ENCODE measurements at places on chromosomes 11 and 22. TPM values are rescaled to one million over a fixed set of nuclear protein-coding genes. Genes with fewer than 3 reads are reported as not detected.

The OR52K2 gene
- total RNA-seq: not detected

The ANGPTL5 gene
- total RNA-seq: 0.09 TPM

- no peak for DNase-seq
Observed at GRCh38 chr22:38424525-38425080, 30.4 kb downstream of the KCNJ4 start.

DNA sequence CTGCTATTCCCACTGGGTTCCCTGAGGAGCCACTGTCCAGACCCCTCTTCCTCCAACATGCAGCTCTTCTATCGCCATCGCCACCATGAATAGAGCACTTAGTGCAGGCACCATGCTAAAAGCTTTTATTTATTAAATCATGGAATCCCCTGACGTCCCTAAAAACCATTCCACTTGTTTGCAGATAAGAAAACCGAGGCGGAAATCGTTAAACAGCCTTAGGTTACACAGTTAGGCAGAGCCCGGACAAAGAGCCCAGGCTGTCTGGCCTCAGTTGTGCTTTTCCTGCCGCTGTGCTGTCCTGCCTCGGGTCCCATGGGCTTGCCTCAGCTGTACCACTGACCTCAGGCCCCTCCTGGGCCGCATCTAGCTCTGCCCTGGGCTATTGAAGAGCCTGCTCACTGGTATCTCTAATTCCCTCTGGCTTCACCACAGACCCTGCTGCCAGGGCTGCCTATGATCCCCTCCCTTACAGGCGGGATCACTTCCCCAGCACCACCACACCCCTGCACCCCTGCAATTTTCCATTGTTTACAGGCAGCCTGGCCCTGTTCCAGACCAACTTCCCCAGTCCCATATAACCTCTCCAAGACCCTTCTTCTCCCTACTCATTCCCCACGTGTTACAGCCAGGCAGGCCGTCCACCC, 13.0 kb upstream of the TUB start:
- no peak for DNase-seq

DNA sequence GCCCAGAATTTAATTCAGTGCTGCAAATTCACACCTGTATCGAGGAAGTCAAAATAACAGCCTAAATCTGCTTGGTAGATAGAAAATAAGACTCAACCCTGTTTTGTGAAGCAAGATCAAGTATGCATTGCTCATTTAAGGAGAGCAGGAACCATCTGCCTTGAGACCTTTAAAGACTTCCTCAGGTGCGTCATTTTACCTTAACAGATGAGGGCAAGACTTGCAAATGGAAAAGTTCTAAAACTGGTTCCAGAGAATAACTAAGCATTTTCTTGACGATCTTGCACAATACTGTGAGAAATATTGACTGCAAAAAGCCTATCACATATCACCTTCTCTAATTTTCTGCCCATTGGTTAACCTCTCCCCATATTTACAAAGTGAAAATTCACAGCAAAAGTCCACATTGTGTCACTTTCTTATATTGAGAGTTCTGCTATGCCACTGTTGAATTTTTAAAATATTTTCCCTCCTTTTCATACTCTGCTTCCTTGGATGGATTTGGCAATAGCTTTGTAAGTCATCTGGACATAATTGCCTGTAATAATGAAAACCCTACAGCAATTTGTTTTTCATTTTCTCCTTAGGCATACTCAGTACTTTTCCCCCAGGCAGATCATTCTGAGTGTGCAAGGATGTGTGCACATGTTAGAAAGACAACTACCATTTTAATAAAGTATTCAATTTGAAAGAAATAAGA, 234.2 kb downstream of the AASDHPPT start:
- no peak for DNase-seq

DNA sequence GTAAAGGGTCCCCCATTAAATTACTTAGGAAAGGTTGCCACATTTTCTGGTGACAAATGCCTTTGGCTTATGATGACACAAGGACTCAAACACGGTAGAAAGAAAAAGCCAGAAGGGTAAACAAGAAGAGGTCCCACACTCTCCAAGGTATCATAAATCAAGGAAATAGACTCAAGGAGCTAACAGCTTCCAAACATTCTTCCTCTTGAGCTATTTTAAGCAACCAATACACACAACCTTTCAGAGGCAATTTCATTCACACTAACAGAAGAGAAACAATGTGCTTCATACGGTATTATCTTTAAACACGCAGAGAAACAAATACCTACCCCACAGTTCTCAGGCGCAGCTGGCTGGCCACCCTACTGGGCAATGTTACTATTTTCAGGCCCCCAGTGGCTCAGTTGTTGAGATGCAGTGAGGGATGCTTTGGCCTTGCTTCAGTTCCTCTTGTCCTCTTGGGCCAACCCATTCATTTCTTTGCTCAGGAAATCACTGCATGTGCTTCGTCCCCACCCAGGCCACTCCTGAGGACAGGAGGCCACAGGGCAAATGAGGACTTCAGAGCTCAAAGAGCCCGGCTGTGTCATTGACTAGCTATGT, 15.8 kb downstream of the ABTB2 start:
- DNase-seq: peak; percentile 51

GRCh38 chr11:34300026-34300925, 57.5 kb downstream of the ABTB2 start:
- no peak for DNase-seq
